ENCODE measurements at places on chromosomes 2 and 18. TPM values are rescaled to one million over a fixed set of nuclear protein-coding genes. Genes with fewer than 3 reads are reported as not detected.

DNA sequence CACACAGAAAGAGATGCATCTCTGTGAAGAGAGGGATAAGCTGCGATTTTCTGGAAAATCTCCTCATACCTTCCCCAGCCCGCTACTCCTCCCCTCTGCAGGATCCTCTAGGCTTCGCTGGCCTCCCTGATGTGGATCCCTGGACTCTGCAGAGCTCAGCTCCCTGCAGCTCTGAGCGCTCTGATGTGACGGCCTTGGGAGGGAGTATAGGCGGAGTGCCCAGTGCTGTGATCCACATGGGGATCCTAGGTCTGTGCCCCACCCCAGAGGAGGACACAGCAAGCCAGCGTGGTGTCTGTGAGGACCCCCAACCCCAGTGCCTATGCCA is 111.0 kb downstream of the GYPC start:
- H3K4me3 ChIP-seq: no peak overlapping the region
- no peak for DNase-seq
- no peaks in the 10 kb centered on the region for H3K27me3 ChIP-seq
- no peak overlapping the region for H3K27ac ChIP-seq

DNA sequence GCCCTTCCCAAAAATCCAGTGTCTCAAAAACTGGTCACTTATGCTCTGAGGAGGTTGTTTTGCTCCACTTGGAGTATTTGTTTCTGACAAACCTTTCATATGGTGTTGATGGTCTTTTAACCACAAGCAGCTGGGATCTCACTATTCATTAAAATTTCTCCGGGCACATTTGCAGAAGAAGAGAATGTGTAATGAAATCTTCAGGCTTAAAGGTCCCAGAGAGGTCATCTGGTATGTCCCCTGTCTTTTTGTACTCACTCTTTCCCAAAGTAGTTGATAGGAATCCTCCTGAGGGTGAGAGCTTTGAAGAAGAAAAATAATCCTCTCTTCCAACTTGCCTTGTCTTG is 430.8 kb downstream of the SETBP1 start:
- DNase-seq: no peak
- no peaks in the 10 kb centered on the region for H3K36me3 ChIP-seq
- H3K27ac ChIP-seq: peak overlapping the region; percentile 26
- H3K4me1 ChIP-seq: no peaks in the 10 kb centered on the region

Gene IL36B
- not detected for total RNA-seq

GRCh38 chr2:230929381-230930148 is 4.5 kb upstream of the GPR55 start:
- H3K27me3 ChIP-seq: peaks cover 18% of the 10 kb centered on the region
- DNase-seq: no peak
- peaks cover 3% of the 10 kb centered on the region for H3K4me1 ChIP-seq
- H3K27ac ChIP-seq: no peak overlapping the region
- H3K36me3 ChIP-seq: no peaks in the 10 kb centered on the region
- no peak overlapping the region for H3K4me3 ChIP-seq

Gene CFAP221
- not detected for total RNA-seq

DNA sequence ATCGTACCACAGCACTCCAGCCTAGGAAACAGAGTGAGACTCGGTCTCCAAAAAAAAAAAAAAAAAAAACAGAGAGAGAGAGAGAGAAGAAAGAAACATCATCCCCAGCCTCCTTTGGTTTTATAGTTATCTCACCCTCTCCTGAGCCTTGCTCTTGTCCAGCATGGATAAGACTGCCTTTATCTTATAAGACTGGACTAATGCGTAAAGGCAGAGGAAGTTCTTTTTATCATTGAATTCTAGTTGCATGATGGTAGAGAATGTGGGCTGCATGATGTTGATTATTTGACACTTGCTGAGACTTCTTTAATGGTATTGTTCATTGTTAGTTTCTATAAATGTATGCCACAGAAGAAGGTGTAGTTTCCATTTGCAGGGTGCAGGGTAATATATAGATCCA is 124.4 kb downstream of the ZBTB7C start:
- H3K27ac ChIP-seq: no peak overlapping the region
- H3K4me3 ChIP-seq: no peak overlapping the region
- H3K36me3 ChIP-seq: no peaks in the 10 kb centered on the region
- DNase-seq: no peak

DNA sequence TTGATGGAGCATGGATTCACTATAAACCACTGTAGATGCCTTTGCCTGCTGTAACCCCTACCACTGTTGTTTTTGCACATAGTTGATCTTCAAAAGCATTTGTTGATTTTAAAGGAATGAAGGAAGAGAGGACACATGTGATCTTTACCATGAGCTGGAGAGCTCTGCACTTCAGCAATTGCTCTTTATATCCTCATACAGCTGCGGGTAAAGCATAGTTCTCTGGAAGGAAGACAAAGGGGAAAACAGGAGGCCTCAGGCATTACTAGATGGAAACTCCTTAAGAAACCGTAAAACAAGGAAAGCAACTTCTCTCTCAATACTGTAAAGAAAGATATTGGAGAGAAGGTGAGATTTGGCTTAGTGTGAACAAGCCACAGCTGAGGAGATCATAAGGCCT is 60.6 kb downstream of the SCG2 start:
- no peak overlapping the region for H3K4me3 ChIP-seq
- DNase-seq: no peak
- peaks cover 29% of the 10 kb centered on the region for H3K4me1 ChIP-seq

GRCh38 chr2:28286678-28287077 is 106.0 kb upstream of the FOSL2 start:
- peaks cover 23% of the 10 kb centered on the region for H3K4me1 ChIP-seq
- H3K27ac ChIP-seq: peak overlapping the region; percentile 51
- no peak overlapping the region for H3K4me3 ChIP-seq
- DNase-seq: no peak

GRCh38 chr2:158677542-158677941 is 117.6 kb upstream of the DAPL1 start:
- H3K4me3 ChIP-seq: no peak overlapping the region
- DNase-seq: no peak
- no peaks in the 10 kb centered on the region for H3K27me3 ChIP-seq
- H3K4me1 ChIP-seq: no peaks in the 10 kb centered on the region

- no peak overlapping the region for H3K27ac ChIP-seq
- H3K4me3 ChIP-seq: no peak overlapping the region
- H3K27me3 ChIP-seq: no peaks in the 10 kb centered on the region
- peaks cover 30% of the 10 kb centered on the region for H3K36me3 ChIP-seq
Measured at GRCh38 chr2:101267671-101268656, 15.3 kb downstream of the CNOT11 start.

- H3K27me3 ChIP-seq: no peaks in the 10 kb centered on the region
- no peak overlapping the region for H3K4me3 ChIP-seq
- DNase-seq: no peak
- H3K27ac ChIP-seq: no peak overlapping the region
- no peaks in the 10 kb centered on the region for H3K36me3 ChIP-seq
Measured at GRCh38 chr2:229342376-229342775, 71.3 kb upstream of the PID1 start.
